ENCODE measurements at places on chromosomes 11 and 22. TPM values are rescaled to one million over a fixed set of nuclear protein-coding genes. Genes with fewer than 3 reads are reported as not detected.

DNA sequence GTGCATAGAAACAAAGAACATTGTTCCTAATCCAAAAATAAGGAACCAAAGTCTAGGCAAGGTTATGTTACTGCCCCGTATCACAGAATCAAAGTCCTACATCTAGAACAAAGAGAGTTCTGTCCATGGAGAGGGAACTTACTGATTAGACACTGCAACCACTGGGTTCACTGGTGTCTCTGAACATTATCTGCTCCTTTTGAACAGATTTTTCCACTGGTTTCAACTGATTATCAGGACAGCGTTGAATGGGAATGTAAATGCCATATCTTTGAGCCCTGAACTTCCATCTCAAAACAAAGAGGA lies 20.1 kb upstream of the OR8D2 start:
- DNase-seq: no peak
- H3K36me3 ChIP-seq: no peaks in the 10 kb centered on the region
- no peak overlapping the region for H3K4me3 ChIP-seq
- H3K27ac ChIP-seq: no peak overlapping the region
- H3K4me1 ChIP-seq: no peaks in the 10 kb centered on the region

GRCh38 chr11:2781408-2782274 lies 81.8 kb upstream of the KCNQ1OT1 start:
- no peak overlapping the region for H3K4me3 ChIP-seq
- no peaks in the 10 kb centered on the region for H3K36me3 ChIP-seq
- peaks cover 39% of the 10 kb centered on the region for H3K4me1 ChIP-seq
- peak; percentile 34 for DNase-seq
- no peaks in the 10 kb centered on the region for H3K27me3 ChIP-seq

OR2AG2 gene
- total RNA-seq: not detected

CENPM gene
- total RNA-seq: 0.62 TPM

DNA sequence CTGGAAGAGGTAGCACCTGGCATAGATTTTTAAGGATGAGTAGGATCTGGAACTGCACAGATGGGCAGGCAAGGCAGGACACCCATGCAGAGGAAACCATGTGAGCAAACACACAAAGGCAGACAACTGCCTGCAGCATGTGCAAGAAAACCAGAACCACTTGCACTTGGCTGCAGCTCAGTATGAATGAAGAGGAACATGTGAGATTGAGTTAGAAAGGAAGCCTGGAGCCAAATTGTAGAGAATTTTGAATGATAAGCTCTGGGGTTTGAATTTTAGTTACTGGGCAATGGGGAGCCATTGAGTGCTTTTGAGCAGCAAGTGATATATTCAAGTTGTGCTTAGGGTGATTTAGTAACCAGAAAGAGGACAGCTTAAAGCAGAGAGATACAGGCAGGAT lies 583.4 kb downstream of the SOX6 start:
- no peaks in the 10 kb centered on the region for H3K27me3 ChIP-seq
- no peak overlapping the region for H3K4me3 ChIP-seq
- DNase-seq: no peak
- H3K4me1 ChIP-seq: peaks cover 27% of the 10 kb centered on the region

DNA sequence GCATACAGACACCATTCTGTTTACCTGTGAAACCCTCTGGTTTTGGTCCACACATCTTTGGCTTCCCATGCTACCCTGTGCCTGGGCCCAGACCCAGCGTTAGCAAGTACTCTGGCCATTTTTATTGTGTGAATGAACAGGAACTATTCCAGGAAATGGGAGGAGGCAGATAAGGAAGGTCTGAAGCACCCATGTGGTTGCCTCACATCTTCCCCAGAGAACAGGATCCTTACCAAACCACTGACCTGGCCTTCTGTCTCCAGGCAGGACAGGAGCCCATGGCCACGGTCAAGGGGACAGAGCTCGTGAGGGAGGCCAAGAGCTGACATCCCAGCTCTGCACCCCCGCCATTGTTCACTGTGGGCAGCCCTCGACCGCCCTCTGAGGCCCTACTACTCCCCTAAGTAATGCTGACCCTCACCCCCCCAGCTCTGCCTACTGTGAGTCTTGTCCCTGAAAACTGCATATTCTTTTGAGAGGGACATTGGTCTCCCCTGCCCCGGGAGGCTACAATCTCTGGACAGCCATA lies 97.7 kb upstream of the TP53I11 start:
- peaks cover 51% of the 10 kb centered on the region for H3K4me1 ChIP-seq
- DNase-seq: no peak
- no peaks in the 10 kb centered on the region for H3K36me3 ChIP-seq
- no peaks in the 10 kb centered on the region for H3K27me3 ChIP-seq

PHLDA2 gene
- 0.89 TPM for total RNA-seq

APOA5 gene
- total RNA-seq: not detected

DNA sequence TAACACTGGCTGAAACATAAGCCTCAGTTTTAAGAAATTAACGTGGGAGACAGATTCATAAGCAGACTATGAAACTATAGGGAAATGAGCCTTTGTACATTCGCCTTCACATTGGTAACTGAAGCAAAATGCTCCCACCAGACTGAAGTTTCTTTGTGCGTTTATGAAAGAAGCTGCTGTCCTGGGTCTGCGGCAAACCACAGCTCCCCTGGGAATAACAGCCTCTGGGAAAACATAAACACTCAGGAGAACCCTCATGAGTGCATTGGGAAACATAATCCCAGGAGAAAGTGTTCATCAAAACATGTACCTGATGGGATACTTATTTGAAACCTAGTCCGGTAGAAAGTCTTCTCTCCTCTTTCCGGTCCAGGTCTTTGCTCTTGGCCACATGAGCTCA lies 193.1 kb upstream of the LARGE1 start:
- H3K27ac ChIP-seq: no peak overlapping the region
- H3K36me3 ChIP-seq: no peaks in the 10 kb centered on the region
- DNase-seq: no peak
- H3K4me1 ChIP-seq: no peaks in the 10 kb centered on the region
- no peaks in the 10 kb centered on the region for H3K27me3 ChIP-seq
- no peak overlapping the region for H3K4me3 ChIP-seq

Measured in heart right ventricle (tissue), 16 donors.